AG04450 (cell line): ENCODE measurements at places on chromosomes 6 and 20.
A peak's percentile ranks its signal among the peaks of the same experiment; 100 is the strongest.

GRCh38 chr6:114997813-114998292, 655.0 kb upstream of the HS3ST5 start:
- no peak for DNase-seq

GRCh38 chr20:39778847-39779604, 816.9 kb downstream of the DHX35 start:
- no peak for DNase-seq

DNA sequence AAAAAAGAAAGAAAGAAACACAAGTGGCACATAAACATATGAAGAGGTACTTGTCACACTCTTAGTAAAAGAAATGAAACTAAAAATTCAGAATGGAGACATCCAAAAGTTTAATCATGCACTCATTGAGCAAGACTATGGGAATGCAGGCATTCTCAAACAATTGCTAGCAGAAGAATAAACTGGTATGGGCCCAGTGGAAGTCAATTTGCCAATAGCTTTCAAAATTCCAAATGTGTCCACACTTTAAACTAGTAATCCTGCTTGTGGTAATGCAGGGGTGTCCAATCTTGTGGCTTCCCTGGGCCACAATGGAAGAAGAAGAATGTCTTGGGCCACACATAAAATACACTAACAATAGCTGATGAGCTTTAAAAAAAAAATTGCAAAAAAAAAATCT, 97.4 kb downstream of the EPB41L2 start:
- DNase-seq = no peak

- DNase-seq = peak; percentile 13
Observed at GRCh38 chr20:41275301-41275731, 42.2 kb downstream of the ZHX3 start.

GRCh38 chr20:59135093-59135492, 28.5 kb upstream of the ZNF831 start:
- DNase-seq = no peak

DNA sequence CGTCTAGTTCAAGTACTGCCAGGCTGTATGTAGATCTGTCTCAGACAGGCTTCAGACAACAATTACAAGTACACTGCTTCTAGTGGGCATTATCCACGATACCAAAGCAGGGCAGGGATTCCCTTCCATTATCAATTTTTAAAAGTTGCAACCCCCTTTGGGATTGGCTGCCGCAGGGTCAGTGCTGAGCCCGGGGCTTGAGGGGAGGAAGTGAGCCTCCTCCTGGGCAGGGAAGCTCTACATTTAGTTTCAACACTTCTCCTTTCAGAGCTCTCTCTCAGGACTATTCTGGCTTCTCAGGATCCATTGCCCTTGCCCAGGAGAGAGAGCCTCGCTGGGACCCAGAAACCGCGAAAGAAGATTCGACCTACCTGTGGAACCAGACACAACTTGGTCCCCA, 1.5 kb downstream of the HTR1B start:
- no peak for DNase-seq

DNA sequence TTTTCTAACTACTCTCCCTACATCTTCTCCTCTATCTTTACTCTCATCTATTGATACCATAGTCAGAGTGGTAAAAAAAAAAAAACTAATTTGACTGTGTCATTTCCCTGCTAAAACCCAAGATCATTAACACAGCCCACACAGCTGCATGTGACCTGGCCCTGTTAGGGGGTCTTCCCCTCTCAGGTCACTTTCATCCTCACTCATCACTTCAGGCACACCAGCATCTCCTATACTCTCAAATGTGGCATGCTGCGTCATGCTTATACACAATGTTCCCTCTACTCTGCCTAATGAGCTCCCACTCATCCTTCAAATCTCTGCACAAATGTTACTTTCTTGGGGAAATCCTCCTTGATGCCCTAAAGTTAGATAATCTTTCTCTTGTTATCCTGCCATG, 86.8 kb downstream of the CDK19 start:
- no peak for DNase-seq

GRCh38 chr6:70684794-70685493, 17.3 kb downstream of the SMAP1 start:
- no peak for DNase-seq

- no peak for DNase-seq
Observed at GRCh38 chr6:44843734-44844133, 456.2 kb downstream of the CDC5L start.

- no peak for DNase-seq
Observed at GRCh38 chr6:100186552-100186951, 192.5 kb upstream of the MCHR2 start.

DNA sequence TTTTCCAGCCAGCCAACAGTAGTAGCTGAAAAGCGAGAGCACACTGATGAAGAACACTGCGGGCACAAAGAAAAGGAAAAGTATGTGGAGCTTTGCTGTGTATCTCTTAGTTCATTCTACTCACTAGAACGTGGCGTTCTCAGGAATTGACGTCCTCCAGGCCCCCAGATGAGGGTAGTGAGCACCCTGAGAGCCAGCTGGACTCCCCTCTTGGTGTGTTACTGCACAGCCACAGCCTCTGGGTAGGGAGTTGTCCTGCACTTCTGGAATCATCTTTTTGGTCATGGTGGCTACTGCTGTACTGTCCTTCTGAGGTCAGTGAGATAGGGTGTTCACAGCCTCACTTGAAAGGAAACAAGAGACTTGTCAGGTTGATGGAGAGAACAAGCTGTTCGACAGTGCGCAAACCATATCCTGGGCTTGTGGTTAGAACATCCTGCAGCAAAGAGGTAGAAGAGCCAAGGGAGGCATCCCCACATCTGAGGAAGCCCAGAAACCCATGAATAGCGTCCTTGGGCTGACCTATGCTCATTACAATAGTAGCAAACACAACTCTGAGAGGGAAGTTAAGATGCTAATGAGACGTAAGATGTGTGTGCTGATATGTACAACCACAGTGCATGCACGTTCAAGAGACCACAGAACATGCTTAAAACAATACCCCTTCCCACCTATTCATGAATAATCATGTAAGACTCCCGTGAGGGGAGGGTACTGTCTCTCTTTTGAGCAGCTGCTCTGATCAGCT, 14.6 kb upstream of the HLA-F start:
- DNase-seq = no peak

- no peak for DNase-seq
Observed at GRCh38 chr6:156924246-156924645, 147.1 kb downstream of the ARID1B start.

DNA sequence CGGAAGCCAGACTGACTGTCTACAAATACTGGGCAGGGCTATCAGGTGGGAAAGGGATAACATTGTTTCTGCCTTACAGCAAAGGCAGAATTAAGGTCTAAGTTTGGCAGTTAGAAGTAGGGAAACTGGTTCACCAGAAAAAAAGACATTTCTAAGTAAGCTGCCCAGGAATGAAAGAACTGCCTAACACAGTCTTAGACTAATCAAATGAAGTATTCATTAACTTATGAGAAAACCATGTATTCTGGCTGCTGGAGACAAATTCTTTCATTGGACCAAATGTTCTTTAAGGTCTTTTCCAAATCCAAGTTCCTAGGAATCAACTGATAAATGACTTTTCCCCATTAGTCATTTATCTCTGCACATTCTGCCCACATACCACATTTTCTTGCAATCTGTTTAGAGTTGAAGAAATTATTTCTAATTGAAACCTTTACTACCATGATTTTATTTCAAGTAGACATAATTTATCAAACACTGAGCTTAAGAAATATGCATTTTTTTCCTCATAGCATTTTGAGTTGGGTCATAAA, 120.3 kb upstream of the OGFRL1 start:
- no peak for DNase-seq

- DNase-seq = no peak
Observed at GRCh38 chr6:93418408-93419303, 703 bp downstream of the EPHA7 start.

- no peak for DNase-seq
Observed at GRCh38 chr6:158015188-158015506, 33.5 kb downstream of the SYNJ2 start.

GRCh38 chr6:89501222-89501621, 68.3 kb downstream of the ANKRD6 start:
- DNase-seq = no peak

DNA sequence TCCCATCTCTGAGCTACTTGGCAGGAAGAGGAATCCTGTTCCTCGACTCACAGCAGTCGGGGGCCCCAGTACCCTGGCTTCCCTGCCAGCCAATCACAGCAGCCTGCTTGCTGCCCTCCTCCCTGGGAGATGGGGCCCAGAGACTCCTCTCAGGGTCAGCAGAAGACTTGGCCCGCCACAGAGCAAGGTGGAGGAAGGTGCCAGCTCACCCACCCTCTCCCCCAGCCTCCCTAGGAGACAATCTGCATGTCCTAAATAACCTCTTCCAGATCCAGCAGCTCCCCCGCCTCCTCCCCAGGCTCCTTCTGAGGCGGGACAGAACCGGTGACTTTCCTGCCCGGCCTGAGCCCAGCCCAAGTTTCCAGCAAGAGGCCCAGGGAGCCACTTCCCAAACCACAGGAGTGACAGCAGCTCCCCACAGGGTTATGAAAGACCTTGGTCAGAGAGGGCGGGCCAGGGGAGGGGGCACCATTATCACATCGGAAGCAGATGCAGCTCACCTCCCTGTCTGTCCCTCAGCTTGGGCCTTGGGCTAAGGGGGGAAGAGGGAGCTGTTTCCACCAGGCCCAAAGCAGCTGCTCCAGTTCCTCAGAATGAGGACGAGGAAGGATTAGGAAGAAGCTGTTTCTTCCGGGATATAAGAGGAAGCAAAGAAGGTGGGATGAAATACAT, 2.3 kb downstream of the CCND3 start:
- no peak for DNase-seq

- DNase-seq = no peak
Observed at GRCh38 chr6:144548536-144548935, 263.4 kb downstream of the UTRN start.

DNA sequence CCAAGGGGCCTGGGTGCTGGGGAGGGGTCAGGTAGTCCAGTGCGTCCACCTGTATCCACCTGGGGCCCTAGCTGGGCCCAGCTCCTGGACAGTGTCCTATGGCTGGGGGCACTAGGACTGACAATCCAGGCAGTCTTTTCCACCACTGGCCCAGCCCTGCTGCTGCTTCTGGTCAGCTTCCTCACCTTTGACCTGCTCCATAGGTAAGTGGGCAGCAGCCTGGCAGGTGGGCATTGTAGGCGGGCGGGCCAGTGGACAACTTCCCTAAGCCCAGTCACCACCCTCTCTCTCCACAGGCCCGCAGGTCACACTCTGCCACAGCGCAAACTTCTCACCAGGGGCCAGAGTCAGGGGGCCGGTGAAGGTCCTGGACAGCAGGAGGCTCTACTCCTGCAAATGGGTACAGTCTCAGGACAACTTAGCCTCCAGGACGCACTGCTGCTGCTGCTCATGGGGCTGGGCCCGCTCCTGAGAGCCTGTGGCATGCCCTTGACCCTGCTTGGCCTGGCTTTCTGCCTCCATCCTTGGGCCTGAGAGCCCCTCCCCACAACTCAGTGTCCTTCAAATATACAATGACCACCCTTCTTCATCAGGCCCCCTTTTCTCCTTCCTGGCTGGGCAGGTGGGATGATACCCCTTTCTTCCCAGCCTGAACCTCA, 584 bp downstream of the C20orf141 start:
- DNase-seq = no peak

- no peak for DNase-seq
Observed at GRCh38 chr20:37552415-37552814, 24.7 kb upstream of the BLCAP start.

GRCh38 chr6:114040871-114041270, 69.9 kb upstream of the HDAC2 start:
- no peak for DNase-seq

- DNase-seq = no peak
Observed at GRCh38 chr6:103193413-103193812, 1666.3 kb downstream of the HACE1 start.

GRCh38 chr6:46891252-46891795, 30.4 kb downstream of the ADGRF5 start:
- DNase-seq = no peak

DNA sequence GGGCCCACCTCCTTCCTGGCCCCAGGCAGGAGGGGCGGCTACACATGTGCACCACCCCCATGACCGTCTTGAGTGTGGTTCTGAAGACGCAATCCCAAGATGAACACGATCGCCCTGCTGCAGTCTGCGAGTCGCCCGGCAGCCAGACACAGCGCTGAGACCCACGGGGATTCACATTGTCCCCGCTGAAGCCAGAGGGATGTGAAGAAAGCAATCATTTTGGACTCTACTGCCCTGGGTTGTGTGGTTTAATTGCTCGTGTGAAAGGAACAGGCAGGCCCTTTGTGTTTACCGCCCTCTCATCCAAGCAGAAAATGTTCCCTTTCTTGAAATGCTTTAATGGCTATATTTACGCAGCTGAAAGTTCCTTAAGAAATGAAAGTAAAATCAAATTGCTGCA, 279.5 kb downstream of the TAF4 start:
- no peak for DNase-seq

GRCh38 chr6:20640181-20640580, 105.9 kb downstream of the CDKAL1 start:
- no peak for DNase-seq

GRCh38 chr6:43774776-43775534, 4.9 kb downstream of the VEGFA start:
- DNase-seq = no peak

- DNase-seq = peak; percentile 3
Observed at GRCh38 chr20:20237093-20237959, 130.6 kb upstream of the INSM1 start.

DNA sequence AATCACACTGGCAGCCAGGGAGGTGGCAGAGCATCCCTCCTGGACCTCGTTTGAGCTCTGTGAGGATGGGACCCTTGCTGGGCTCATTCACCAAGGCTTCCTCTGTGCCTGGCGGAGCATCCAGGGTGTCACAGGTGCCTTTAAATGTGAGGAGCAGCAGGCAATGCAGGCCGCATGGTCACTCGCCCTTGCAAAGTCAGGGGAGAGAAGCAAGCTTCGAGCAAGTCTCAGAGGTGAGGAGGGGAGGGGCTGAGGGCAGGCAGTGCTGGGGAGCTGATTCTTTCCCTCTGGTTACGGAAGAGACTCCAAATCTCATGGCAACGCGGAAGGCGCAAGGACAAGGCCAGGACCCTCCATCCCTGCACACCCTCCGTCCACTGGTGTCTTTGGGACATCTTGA, 182.7 kb upstream of the PMEPA1 start:
- no peak for DNase-seq

DNA sequence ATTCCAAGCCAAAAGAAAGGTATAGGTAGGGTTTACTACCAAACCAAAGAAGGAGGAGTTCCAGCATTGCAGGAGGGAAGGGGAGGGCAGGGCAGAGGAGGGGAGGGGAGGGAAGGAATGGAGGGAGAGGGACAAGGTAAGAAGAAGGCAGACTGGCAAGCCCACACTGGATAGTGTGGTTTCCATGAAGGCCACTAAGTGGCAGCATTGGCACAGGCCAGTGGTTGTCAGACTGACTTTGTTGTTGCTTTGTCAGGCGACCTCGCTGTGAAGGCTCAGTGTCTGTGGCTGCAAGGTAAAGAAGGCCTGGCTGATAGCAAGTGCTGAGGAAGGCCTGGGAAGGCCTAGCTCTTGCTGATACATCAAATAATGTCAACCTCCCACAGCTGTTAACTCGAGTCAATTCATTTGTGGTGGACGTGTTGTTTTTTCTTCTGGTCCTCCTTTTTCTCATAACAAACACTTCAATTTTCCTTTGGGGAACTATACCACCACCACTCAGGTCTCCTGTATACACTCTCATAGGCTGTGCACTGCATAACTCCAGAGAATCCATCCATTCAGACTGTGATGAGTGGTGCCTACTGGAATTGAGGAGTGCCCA, 7.7 kb upstream of the ZNF334 start:
- peak; percentile 32 for DNase-seq

GRCh38 chr6:124956018-124956417, 6.2 kb upstream of the RNF217 start:
- no peak for DNase-seq
